Renal pelvis (tissue), 12 donors: ENCODE measurements at places on chromosomes 7 and 10. TPM values are rescaled to one million over a fixed set of nuclear protein-coding genes. Genes with fewer than 3 reads are reported as not detected.
A peak's percentile ranks its signal among the peaks of the same experiment; 100 is the strongest.

- no peak for DNase-seq
Measured at GRCh38 chr10:3636356-3637181, 148.4 kb downstream of the KLF6 start.

GRCh38 chr10:27494116-27494805 is 9.8 kb upstream of the RAB18 start:
- DNase-seq = no peak

DNA sequence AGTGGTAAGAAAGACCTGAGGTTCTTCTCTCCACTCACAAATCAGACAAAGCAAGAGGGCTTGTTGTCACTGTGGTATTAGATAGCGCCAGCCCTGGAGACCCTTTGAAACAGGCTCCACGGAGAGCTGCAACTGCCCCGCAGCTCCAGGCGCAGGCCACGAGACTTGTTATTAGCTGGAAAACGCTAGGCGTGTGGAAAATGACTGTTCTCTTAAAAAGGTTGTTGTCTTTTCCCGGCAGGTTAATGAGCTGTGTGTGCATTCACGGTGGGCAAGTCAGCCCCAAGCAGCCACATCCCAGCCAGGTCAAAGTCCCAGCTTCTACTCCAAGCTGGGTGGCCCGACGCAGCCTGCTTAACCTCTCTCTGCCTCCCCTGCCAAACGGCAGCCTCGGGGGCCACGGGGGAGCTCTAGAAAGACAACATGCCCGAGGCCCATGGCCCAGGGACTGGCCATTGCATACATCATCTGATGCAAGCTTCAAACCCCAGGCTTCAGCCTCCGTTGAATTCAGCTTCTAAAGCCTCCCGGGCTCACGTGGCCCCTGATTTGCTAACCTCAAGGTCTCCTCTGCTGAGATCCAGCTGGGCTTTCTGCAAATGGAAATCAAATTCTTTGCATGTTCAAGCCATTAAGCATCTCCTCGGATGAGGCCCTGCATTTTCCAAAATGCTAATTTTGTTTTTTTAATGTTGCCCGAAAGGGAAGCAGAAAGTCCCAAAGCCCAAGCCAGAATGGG is 61.3 kb upstream of the DNAAF5 start:
- DNase-seq = peak; percentile 70

FAM13C gene
- polyA plus RNA-seq = 8.7 TPM

VKORC1L1 gene
- 30.6 TPM for polyA plus RNA-seq

SEC31B gene
- 13.9 TPM for polyA plus RNA-seq

DNA sequence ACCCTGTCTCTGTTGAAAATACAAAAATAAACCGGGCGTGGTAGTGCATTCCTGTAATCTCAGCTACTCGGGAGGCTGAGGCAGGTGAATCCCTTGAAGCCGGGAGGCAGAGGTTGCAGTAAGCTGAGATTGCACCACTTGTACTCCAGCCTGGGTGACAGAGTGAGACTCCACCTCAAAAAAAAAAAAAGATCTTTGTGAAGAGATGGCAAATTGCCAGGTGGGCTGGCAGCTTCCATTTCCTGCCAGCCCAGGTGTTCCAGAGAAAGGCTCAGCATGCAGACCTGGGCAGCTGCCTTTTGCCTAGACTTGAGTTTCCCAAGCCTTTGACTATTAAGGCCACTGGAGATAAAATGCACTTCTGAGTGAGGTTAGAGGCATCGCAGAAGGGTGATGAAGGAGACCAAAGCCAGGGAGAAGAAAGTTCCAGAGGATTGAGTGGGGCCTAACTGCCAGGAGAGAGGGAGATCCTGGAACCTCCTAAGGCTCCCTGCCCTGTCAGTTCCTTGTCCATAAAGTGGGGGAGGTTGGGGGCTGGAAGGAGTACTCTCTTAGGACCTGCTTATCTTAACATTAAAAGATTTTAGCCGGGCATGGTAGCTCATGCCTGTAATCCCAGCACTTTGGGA is 10.0 kb upstream of the DDIT4 start:
- no peak for DNase-seq

GRCh38 chr10:78171633-78172400 is 138.2 kb downstream of the RPS24 start:
- no peak for DNase-seq

- peak; percentile 27 for DNase-seq
Measured at GRCh38 chr7:79401254-79401653, 52.2 kb downstream of the MAGI2 start.

PLEKHS1 gene
- polyA plus RNA-seq = 0.09 TPM

DNA sequence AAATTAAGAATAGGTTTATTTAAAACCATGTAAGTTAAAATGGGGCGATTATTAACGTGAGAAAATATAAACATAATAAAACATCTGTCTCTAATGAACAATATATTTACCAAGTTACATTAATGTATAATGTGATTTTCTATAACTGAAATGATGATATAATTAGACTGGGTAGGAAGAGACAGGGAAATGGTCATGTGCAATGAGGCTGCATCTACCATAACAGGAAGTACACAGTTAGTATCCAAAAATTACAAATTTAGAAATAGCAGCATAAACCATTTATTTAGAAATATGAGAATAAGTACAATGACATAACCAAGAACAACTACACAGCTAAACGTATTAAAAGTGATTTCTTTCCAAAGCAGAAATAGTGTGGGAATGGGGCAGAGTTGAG is 25.8 kb upstream of the BET1 start:
- DNase-seq = no peak

NAT16 gene
- 0.25 TPM for polyA plus RNA-seq

HNRNPH3 gene
- 374 TPM for polyA plus RNA-seq

GRCh38 chr7:24587853-24588252 is 14.6 kb downstream of the PALS2 start:
- peak; percentile 8 for DNase-seq

DNA sequence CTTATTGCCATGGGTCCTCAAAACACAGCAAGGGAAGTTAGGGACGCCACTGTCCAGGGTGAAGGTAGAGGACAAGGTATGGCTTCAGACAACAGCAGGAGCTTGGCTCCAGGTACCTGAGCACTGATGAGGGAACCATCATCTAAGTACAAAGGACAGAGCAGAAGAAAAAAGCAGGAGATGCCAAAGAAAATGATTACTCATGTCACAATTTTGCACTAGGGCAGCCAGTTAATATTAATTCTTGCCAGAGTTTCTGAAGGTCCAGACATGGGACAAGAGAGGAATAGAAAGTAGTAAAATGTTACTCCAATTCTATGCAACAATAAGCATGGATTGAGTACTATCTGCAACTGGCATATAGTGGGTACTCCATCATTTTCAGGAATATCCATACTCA is 14.1 kb downstream of the PTN start:
- no peak for DNase-seq

CALML3 gene
- polyA plus RNA-seq = not detected

- DNase-seq = peak; percentile 80
Measured at GRCh38 chr7:105388356-105389087, at the start of gene SRPK2. Gene SRPK2, minus strand, starts transcription at chr7:105388921.

ZNF862 gene
- 27.8 TPM for polyA plus RNA-seq

DNA sequence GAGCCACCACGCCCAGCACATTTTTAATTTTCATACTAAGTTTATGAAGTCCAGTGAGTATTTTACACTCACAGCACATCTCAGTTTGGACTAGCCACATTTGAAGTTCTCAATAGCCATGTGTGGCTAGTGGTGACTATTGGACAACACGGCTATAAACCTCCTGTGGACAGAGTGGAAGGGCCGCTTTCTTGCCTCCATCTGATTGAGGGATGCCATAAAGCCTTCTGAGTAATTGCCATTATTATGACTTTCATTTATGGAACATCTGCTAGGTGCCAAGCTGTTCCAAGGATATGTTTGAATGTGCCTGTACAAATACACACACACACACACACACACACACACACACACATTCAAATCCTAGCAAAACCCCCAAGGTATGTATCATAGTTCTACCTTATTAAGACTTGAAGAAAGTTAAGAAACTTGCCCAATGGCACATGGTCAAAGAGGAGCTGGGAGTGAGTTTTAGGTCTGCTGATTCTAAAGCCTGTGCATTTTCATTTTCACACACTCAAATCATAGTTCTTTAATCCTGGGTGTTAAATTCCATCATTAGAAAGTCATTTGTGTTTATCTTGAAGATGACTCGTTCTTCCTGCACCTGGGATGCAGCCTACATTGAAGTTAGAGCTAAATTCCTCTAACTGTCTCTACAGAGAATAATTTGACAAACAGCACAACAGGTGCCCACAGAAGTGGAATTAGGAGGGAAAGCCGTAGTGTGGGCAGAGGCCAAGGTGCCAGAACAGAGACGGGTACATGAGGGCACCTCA is 143.3 kb downstream of the PKD1L1 start:
- DNase-seq = no peak

GATAD1 gene
- 55.9 TPM for polyA plus RNA-seq
